ENCODE measurements at places on chromosomes 1 and 21.

DNA sequence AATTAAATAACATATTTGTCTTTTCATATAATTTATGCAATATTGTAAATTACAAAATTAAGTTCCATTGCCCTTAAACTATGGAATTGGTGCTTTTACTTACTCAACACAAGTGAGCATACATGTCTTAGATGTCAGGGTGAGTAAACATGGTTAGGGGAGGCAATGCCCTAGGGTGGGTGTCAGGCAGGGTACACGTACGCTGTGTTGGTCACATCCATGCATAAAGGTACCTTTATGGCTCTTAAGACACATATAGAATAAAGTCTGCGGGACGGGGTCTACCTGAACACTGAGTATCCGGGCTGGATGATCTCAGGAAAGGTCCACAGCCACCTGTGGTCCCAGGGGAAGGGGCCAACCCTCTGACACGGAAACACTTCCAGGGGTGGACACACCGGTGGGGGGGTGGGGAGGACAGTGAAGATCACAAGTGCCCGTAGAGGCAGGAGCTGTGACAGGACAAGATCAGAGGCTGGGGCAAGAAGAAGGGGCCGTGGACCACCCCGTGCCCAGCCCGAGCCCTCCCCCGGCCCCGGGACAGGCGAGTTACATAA is 720 bp downstream of the LIN9 start:
- DNase-seq = no peak

GRCh38 chr21:33481314-33481943 is 1.7 kb upstream of the TMEM50B start:
- no peak for DNase-seq

DNA sequence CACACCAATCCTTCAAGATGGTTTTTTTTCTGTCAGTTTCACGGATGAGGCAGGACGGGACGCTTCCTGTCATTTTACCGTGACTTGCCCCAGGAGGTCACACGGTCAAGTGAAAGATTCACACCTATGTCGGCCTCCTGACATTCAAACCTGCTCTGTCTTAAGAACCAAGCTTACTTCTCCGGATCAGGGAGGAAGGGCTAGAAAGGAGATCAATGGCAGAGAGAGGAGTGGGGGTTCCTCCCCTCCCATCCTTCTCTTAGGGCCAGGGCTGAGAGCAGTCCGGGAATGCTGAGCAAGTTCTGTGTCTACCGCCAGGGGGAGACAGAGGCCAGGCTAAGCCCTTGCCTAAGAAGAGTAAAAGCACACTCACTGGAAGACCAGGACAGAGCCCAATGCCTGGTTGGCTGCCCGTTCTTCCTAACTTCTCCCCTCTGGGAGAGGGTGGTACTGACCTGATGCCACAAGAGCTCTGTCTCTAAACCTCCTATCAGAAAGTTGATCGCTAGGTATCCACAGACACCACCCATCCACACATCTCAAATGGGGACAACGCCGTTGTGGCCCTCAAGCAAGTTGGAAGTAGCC is 1.1 kb upstream of the PPM1J start:
- DNase-seq = peak; percentile 55

- no peak for DNase-seq
Observed at GRCh38 chr1:202186327-202186726, 7.3 kb upstream of the LGR6 start.

Data from stimulated activated CD8-positive, alpha-beta memory T cell treated with anti-CD3 and anti-CD28 coated beads, Interleukin-4, amount 100 ng/mL, for 1 hour (primary cell).